ENCODE measurements at places on chromosomes 7 and 10.

DNA sequence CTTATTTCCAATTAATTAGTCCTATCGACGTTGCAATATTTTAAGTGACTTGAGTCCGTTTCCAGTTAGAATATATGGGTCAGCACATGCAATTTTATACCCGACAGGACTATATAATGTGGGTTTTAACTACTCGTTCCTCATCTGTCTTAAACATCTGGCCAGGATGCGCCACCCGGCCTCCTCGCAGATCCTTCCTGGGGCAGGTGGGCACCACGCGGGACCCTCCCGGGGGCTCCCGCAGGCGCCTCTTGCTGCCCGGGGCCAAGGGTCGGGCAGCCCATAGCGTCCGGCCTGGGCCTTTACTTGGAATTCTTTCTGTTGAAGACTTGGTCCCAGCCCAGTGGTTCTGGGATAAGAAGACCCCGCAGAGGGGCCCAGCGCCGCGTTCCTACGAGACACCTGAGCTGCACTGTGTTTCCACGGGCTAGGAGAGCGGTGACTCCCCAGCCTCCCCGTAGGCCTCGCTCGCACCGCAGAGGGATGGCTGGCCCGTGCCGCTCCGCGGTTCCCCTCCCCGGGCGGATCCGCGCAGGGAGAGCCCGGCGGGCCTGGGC, 10.1 kb upstream of the MNX1 start:
- no peak for DNase-seq

- DNase-seq = no peak
Observed at GRCh38 chr7:57398548-57398947, 51.4 kb upstream of the ZNF716 start.

- no peak for DNase-seq
Observed at GRCh38 chr10:90966146-90966545, 45.3 kb upstream of the ANKRD1 start.

DNA sequence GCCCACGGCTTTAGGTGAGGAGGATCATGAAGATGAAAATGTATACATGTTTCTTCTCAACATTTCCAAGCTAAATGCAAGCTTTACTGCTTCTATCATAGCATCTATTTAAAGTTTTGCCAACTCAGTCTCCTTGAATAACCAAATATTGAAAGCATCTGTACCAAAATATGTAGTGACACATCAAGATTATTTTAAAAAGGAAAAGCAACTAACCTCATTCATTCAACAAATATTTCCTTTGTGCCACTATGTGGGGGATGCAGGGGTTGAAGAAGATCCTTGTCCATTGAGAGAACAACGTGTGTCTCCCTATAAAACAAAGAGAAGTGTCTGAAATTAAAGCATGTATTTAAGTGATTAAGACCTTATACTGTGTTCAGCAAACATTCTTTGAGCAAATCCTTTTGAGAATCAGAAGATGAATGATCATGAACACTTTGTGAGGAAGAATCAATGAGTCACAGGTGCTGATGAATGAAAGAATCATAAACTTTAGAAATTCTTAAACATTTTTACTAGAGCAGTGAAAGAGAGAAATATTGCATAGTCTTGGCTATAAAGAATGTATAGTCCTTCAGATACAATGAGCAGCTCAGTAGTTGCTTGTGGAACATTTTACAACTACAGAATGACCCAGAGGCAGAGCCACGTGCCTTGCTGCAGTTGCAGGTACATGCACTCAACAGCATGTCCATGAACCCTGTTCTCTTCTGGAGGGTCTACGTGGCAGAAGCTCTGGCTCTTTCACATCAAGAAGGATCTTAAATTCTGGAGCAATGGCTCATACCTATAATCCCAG, 13.9 kb downstream of the TAS2R60 start:
- DNase-seq = no peak

DNA sequence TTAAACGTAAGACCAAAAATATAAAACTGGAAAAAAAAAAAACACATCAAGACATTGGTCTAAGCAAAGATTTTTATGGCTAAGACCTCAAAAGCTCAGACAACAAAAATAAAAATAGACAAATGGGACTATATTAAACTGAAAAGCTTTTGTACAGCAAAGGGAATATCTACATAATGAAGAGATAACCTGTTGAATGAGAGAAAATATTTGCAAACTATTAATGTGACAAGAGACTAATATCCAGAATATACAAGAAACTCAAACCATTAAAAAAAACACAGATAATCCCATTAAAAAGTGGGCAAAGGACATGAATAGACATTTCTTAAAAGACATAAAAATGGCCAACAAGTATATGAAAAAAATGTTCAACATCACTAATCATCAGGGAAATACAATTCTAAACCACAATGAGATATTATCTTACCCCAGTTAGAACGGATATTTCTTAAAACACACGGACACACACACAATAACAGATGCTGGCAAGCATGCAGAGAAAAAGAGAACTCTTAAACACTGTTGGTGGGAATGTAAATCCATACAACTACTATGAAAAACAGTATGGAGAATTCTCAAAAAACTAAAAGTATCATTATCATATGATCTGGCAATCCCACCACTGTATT, 28.8 kb downstream of the CNOT4 start:
- DNase-seq = no peak

- DNase-seq = no peak
Observed at GRCh38 chr10:118203461-118203860, 138.7 kb downstream of the FAM204A start.

- no peak for DNase-seq
Observed at GRCh38 chr7:15757041-15758000, 70.8 kb upstream of the MEOX2 start.

GRCh38 chr7:7821517-7821916, 103.1 kb upstream of the RPA3 start:
- no peak for DNase-seq

DNA sequence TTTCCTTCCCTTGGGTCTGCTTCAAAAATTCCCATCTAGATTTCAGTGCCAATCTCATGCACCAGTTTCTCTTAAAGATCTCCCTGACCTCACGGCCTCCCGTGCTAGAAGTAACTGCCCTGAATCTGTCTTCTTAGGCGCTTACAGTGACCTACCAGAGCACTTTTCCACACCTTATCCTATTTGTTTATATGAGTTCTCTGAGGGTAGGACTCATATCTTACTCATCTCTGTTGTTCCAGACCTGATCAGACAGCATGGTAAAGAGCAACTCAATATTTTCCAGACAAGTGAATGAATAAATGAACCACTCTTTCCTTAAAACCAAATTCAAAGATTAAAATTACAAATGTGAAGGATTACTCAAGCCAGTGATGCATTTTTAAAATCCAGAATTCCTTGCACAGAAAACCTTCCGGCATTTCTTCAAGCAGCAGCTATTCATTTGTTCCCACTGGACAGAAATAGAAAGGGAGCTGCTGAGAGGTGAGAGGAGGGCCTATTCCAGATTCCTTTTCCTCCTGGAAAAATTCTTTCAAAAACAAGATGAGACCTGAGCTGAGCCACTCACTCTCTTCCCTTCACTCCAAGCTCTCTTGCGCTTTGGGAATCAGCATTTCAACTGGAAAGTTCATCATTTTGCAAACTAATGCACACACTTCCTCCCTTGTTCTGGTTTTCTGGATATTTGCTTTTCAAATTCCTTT, 94.6 kb downstream of the ELMO1 start:
- no peak for DNase-seq

GRCh38 chr10:119803264-119803663, 69.4 kb downstream of the MCMBP start:
- no peak for DNase-seq

GRCh38 chr7:40566879-40567278, 432.1 kb downstream of the SUGCT start:
- DNase-seq = no peak

- no peak for DNase-seq
Observed at GRCh38 chr10:79463578-79464496, 18.4 kb upstream of the ZCCHC24 start.

DNA sequence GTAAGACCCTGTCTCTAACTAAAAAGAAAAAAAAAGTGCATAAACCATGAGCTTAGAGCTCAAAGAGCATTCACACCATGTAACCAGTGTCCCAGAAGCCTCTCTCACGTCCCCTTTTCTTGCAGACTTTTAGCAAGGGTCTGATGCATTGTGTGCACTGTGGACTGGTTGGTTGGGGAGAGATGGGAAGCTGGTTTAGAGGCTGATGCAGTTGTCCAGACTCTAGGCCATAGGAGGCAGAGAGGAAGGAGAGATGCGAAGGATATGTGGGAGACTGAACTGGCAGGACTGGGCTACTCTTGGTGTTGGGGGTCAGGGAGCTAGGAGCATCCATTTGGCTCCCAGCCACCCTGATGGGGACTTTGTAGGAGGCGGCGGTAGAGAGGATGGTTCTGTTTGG, 1.8 kb downstream of the SSC4D start:
- no peak for DNase-seq

DNA sequence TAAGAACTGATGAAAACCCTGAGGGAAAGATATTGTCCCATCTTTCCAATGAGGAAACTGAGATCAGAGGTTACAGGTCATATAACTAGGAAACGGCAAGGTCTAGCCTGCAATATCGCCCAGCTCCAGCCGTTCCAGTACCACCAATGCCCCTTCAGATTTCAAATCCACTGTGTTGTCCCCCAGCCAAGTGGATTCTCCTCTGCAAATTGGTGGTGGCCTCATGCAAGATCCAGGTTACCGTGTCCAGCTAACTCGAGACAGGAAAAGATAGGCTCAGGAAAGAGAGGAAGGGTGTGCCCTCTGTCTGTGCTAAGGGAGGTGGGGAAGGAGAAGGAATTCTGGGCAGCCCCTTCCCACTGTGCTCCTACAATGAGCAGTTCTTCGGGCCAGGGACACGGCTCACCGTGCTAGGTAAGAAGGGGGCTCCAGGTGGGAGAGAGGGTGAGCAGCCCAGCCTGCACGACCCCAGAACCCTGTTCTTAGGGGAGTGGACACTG, 25.3 kb downstream of the PRSS2 start:
- no peak for DNase-seq

- no peak for DNase-seq
Observed at GRCh38 chr7:111677848-111678247, 115.6 kb upstream of the IMMP2L start.

DNA sequence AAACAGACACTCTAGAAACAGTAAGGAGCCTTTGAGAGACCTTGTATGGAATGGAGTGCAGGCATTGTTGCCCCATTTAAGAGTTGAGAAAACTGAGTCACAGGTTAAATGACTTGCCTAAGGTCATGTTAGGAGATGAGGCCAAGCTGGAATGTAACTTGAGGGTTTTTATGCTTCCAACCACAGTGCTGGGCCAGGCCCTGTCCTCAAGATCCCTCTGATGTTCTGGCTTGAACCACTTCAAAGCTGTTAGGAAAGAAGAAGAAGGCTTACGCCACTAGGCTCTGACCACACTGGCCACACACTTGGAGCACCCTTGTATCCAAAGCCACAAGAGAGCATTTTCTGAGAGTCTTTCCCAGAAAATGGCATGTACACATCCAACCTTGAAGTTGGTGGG, 42.7 kb downstream of the PLAU start:
- no peak for DNase-seq

DNA sequence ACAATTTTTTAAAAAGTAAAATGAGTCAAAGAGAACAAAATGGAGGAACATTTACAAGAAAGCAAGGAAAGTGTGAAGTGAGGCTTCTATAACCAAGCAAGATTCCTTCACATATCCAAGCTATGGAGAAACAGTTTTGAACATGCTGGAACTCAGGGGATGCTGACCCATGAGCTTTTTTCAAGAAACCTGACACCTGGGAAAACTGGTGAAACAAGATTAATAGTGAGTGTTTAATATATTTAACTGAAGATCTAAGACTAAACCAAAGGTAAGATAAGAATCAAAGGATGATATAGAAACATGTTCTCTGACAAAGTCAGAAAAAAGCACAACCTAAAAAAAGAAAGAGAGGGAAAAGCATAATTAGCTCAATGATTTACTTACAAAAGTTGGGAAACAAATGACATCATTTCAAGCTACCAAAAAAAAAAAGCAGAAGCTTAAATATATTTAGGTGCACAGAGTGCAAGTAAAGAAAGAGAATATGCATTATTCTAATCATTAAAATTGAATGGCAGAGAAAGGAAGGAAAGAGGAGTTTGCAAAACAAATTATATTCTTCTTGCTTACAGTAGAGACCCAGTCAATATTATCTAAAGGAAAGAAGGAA, 24.9 kb downstream of the C7orf25 start:
- DNase-seq = no peak

GRCh38 chr10:79045566-79046175, 23.1 kb upstream of the ZMIZ1 start:
- no peak for DNase-seq

- no peak for DNase-seq
Observed at GRCh38 chr10:70496341-70497119, 18.0 kb downstream of the PALD1 start.

GRCh38 chr7:68446183-68446582, 1152.1 kb upstream of the AUTS2 start:
- DNase-seq = no peak

DNA sequence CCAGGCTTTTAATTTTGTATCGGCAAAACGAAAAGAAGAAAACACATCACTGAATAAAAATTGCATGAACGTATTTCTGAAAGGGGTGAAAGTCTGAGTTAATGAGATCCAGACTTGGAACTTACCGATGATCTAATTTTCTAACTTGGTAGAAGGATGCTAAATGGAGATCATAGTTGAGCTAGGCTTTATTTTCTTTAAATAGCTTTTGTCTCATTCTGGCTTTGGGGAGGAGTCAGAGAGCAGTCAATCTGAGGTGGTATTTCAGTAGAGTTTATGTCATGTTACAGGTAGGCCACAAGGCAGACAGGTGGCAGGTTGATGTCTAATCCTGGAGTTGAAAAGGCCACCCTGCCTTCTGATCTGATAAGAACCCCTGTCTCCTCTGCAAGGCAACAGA, 161.9 kb downstream of the KIAA1217 start:
- no peak for DNase-seq

DNA sequence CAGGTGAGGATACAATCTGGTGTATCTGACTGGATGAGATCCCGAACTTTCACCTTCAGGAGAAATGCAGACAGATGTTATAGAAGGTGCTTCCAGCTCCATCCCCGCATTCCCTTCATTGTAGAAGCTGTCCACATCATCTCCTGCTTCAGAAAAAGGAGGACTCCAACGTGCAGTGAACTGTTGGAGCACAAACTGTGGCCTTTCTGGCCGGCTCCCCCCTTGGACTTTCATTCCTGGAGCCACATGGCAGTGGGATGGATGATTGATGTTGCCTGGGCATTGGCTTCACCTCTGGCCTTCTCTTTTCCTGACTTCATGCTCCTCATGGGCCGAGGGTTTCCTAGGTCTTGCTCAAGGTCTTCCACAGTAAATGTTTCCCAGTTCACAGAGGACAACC, 29.6 kb upstream of the ZNF273 start:
- DNase-seq = no peak

DNA sequence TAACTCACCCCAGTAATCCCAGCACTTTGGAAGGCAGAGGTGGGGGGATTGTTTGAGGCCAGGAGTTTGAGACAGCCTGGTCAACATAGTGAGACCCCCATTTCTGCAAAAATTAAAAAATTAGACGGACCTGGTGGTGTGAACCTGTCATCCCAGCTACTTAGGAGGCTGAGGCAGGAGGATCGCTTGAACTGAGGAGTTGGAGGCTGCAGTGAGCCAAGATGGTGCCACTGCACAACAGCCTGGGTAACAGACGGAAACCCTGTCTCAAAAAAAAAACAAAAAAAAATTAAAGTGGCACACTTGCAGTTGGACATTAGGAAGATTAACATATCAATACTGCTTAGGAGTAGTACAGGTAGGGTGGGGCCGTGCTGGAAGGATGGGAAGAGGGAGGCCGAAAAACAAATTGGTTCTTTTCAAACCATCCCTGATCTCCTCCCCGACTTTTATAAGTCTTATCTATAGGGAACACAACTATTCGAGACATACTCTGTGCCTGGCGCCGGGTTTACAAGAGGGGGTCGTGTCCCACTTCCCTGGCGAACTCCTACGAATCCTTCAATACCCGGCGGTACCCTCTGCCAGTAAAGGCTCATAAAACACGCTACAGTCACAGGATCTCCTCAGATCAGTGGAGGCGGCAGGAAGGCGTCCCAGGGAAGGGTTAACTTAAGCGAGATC, 628 bp downstream of the TAF6 start:
- no peak for DNase-seq
